Mammary epithelial cell (primary cell): ENCODE measurements at places on chromosomes 3 and 15. TPM values are rescaled to one million over a fixed set of nuclear protein-coding genes. Genes with fewer than 3 reads are reported as not detected.

GRCh38 chr15:32721596-32721995, 3.8 kb downstream of the GREM1 start:
- no peak for DNase-seq

GRCh38 chr3:182814419-182815062, 21.2 kb downstream of the ATP11B start:
- DNase-seq: no peak

GRCh38 chr15:84797212-84797611, 19.9 kb upstream of the ALPK3 start:
- peak; percentile 17 for DNase-seq

DNA sequence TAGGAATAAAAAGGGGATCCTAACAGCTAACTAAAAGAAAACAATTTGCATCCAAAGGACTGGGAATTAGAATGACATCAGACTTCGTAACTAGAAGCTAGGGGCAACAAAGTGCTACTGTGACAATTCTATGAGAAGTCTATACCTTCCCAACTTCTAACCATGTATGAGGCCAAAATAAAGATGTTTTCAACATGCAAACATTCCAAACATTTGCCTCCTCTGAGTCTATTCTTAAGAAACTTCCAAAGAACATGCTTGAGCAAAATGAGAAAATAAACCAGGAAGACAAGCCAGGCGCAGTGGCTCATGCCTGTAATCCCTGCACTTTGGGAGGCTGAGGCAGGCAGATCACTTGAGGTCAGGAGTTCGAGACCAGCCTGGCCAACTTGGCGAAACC, 13.1 kb upstream of the RNF7 start:
- DNase-seq: no peak

GRCh38 chr15:100039994-100040393, 301.8 kb downstream of the ADAMTS17 start:
- DNase-seq: no peak

DNA sequence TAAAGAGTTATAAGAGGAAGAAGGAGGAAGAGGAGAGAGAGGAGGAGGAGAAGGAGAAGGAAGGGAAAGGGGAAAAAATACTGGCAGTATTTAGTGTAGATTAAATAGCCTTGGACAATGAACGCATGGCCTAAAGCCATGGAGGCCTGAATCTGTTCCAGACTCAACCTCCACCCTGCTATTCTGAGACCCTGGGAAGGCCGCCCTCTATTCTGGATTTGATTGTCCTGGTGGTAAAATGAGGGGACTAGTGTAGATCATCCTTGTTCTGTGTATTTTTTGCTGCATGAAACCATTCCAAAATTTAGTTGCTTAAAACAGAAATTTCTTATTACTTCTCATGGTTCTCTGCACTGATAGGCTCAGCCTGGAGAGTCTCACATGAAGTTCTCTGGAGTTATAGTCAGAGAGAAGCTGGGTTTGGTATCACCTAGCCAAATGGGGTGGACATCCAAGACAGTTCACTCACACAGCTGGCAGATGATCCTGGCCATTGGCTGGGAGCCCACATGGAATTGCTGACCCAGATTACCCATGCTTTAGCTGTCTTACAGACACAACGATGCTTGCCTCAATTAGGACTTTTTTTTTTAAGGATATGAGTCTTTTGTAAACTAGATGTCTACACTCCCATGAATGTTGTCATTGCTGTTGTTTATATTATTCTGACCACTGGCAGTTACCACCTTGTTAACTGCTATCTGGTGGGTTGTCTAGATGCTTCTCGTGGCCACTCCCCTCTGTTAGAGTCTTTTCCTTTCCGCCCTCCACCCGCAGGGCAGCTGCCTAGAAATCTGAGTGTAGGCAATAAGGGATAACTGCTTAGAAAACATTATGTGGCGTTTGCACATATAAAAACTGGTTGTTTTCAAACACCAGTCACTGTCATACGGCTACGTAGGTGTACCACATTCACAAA, 149.9 kb downstream of the SST start:
- no peak for DNase-seq

GRCh38 chr15:74816624-74817369, 4.2 kb downstream of the LMAN1L start:
- no peak for DNase-seq

DNA sequence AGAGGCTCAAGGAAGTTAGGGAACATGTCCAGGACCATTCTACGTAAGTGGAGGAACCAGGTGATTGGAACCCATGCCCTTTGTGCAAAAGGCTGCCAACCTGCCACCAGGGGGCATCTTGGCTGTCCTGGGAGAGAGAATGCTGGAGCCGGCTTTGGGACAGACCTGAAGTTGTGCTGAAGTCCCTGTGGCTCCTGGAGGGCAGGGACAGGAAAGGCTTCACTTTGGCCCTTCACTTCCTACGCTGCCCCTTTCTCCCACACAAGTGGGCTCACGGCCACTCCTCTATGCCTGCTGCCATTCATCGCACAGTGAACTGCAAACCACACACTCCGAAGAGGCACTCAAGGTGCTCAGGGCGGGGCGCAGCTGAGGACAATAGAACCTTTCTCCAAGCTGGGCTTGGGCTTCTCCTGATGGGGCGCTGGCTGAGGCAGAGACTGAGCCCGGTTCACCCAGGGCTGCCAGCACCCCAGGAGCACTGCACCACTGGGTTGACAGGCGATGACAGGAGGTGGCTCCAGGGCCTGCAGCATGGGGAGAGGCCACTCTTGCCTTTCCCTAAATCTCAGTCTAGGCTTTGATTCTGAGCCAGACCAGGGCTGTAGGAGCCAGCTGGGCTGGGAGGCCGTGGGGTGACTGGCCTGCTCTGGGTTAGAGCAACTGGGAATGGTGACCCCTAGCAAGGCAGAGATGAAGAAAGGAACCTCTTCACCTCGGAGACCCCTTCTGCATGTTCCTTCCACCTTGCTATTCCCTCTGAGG, 8.4 kb downstream of the SHF start:
- peak; percentile 62 for DNase-seq

- no peak for DNase-seq
Measured at GRCh38 chr3:16137044-16137443, 37.4 kb upstream of the GALNT15 start.

The TGM5 gene
- not detected for polyA plus RNA-seq

The STXBP5L gene
- not detected for polyA plus RNA-seq

The SLC12A1 gene
- polyA plus RNA-seq: not detected

The ATP13A3 gene
- 65.5 TPM for polyA plus RNA-seq
